ENCODE measurements at places on chromosomes 1 and 21.

- DNase-seq, result no peak
These were observed 1058.0 kb upstream of the ADGRL4 start for GRCh38 chr1:80064524-80064923.

DNA sequence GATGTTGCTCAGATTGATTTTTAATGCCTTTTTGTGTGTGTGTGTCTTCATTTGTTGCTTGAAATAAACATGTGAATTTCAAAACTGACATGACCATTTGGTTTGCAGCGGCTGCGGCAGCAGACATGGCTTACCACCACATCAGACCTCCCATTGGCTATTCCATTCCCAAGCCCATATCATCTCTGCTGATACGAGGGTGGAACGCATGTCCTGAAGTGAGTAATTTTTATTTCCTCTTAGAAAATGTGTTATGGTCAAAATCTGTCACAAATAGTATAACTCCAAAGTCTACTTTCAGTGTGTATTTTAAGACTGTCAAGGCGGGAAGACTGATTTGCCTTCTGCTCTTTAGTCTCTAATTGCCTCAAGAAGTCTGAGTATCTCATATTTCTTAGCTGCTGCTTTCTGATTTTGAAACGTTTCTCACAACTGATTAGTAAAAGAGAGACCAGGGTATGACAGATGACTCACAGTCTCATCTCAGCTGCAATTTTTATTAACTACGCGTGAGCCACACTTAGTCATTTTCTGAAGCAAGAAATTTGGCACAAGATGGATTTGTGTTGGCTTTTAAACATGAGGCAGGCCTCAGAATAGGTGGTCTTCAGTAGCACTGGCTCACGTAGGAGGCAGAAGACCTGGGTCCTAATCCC is 49.0 kb downstream of the LRRC53 start:
- no peak for DNase-seq

DNA sequence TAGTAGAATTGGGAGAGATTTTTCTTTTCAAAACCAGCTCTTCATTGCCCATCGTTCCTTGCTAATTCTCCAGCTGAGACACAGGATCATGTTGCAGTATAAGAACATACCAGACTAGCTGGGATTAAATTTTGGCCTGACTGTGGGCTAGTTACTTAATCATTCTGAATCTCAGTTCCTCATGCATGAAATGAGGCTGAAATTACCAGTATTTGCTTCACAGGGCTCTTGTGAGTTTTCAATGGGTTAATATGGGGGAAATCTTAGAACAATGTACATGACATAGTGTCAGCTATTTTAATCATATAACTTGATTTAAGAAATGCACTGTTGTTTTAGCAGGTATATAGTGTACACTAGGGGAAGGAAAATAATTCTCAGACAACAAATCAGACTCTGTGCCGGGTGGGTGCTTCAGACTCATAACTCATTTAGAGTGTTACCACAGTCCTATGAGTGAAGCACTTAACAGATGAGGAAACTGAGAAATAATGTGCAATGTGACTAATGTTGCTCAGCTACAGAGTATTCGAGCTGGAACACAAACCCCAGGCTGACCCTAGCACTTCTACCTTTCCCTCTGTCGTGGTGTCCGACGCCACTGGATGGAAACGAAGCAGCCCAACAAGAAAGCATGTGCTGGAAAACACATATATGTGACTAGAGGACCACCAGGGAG is 137.6 kb upstream of the SGIP1 start:
- no peak for DNase-seq

DNA sequence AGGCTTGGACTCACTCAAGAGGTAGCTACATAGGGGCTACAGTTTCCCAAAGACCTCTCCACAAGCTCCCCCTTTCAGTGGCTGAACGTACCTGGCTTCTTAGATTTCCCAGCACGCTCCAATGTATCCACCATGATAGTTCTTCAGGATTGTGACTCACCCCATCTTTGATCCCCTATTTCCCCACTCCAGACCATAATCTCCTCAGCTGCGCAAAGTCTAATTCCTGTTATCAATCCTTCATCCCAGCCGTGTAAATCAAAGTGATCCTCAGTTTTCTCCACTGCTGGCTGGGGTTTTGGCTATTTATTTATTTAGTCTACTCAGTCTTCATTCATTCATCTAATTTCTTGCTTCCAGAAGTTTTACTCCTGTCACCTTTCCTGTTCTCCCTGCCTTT is 13.1 kb upstream of the CTPS1 start:
- no peak for DNase-seq

DNA sequence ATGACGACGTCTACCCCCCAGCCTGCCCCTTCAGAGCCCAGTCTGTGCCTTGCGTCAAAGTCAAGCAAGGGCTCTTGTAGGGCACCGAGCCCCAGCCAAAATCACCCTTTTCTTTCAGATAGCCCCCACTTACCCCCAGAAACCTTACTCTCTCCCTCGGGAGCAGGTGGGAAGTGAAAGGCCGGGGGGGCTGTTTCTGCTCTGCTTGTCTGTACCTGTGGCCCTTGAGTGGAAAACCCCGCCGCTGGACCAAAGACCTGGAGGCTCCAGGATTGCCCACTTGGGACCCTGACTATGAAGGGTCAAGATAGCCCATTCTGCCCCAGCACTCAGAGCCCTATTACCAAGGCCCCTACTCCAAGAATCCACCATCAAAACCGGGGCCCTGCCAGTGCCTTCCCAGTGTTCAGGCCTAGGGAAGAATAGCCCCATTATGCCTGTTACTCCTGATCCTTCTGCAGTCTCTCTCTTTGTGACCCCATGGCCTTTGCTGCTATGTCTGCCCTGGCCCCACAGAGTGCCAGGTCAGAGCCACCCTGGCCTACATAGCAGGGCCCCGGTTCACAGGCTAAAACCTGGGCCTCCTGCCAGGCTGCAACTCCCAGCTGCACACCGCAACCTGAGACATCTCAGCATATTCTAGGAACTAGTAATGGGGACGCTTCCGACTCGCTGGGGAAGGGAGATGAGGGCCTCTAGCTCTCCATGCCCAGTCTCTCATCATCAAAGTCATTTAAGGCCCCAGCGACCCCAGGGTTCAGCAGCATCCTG is 22.2 kb upstream of the HPDL start:
- no peak for DNase-seq

GRCh38 chr1:5815211-5815610 is 177.0 kb downstream of the NPHP4 start:
- DNase-seq, result no peak

- DNase-seq, result no peak
These were observed 578.3 kb upstream of the NR5A2 start for GRCh38 chr1:199449221-199449620.

DNA sequence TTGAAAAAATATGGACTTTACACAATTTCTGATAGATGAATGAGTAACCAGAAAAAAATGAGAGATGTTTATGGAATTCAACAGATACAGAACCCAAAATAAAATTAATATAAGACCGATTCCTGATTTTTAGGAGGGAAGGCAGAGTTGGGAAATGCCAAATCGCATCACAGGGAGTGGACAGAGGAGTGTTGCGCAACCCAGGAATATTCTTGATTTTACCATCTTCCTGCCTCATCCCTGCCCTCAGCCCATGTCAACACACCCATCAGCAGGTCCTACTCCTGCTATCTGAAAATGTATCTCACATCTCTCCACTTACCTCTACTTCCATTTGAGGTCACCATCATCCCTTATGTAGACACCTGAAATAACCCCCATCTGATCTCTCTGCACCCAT is 221.0 kb downstream of the DSCAM start:
- DNase-seq, result no peak

DNA sequence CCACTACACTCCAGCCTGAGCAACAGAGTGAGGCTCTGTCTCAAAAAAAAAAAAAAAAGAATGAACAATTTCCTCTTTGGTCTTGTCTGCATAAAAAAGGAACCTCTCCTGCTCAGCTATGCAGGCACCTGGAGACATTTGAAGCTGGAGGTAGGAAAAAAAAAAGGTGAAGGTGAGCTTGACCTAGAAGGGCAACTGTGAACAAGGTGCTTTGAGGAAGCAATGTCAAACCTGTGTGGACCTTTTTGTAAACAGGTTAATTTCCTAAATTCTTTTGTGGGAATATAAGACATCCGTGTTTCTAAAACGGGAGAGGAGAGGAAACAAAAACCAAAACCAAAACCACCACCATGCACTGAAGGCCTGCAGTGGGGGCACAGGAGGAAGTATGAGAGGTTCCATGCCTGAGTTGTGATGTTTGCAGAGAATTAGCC is 77.5 kb downstream of the SLC45A1 start:
- DNase-seq, result no peak

DNA sequence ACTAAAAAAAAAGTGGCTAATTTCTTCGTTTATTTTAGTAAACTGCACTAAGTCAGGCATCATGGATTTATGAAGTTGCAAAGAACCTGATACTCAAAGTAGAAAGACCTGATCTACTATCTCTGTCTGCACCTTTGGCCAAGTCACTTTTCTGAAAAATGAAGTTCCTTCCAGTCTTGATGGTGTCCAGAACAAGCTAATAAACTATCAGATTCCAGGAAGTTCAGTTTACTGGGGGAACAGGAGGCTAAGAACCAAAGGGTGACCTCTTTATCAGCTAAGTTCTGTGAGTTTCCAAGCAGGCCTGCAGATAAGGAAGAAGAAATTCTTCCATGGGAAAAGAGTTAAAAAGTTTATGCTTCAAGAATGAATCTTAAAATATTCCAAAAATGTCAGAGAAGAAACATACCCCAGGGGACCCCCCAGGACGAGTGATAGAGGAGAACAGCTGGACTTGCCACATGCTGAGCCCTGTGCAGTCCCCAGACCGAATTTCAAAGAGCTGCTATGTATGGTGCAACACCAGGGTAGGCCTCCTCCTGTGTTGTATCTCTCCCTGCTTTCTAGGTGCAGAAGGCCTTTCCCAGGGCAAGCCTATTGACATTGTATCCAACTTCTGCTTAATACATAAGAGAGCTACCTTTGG is 72.8 kb upstream of the FGGY start:
- DNase-seq, result no peak

GRCh38 chr1:32693455-32694174 is 9.0 kb downstream of the SYNC start:
- no peak for DNase-seq

DNA sequence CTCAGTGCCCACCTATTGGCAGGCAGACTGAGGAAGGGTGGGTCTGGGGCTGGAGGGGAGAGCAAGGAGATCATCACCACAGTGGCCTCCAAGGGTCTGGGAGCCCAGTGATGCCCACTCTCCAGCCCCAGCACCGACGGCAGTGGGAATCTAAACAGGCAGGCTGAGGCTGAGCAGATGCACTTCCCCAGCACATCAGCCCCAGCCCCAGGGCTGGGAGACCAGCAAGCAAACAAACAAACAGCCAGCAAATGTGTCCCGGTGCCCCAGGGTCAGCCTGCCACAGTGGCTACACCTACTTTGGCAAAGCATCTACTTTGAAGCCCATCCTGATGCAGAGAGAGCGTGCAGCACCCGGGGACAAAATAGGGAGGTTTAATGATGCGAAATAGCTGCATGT is 216.3 kb upstream of the ZC3H12A start:
- DNase-seq, result no peak

- DNase-seq, result no peak
These were observed 533.4 kb downstream of the MATN1 start for GRCh38 chr1:30189818-30190500.

DNA sequence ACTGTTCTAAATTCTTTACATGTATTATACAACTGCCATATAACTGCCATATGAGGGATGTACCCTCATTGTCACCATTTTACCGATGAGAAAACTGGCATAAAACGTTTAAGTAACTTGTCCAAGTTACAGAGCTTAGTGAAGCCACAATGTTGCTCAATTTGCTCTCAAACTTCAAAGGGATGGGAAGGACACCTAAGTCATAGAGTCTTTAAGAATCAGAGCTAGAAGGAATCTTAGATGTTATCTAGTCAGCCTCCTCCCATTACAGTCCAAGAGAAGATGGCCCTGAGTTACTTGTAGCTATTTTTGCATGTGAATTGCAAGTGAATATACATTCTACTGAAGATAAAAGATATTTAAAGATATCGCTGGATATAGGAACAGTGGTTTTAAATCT is 31.7 kb downstream of the SELL start:
- no peak for DNase-seq

DNA sequence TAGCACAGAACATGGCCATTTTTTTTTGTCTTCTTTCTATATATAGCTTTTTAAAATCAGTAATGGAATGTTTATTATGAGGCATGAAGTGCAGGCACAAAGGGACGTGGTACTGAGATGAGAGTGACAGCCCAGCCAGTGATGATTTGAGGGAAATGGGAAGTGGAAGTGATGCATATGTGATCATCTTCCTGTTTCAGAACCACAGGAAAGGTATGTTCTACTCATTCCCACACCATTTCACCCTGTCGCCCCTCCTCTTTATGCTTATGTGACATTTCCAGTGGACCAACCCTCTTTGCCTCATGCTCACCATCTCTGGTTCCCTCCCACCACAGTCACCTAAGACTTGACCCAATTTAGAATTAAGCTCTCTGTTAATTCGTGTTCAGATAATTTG is 24.3 kb downstream of the PTGS2 start:
- DNase-seq, result no peak

DNA sequence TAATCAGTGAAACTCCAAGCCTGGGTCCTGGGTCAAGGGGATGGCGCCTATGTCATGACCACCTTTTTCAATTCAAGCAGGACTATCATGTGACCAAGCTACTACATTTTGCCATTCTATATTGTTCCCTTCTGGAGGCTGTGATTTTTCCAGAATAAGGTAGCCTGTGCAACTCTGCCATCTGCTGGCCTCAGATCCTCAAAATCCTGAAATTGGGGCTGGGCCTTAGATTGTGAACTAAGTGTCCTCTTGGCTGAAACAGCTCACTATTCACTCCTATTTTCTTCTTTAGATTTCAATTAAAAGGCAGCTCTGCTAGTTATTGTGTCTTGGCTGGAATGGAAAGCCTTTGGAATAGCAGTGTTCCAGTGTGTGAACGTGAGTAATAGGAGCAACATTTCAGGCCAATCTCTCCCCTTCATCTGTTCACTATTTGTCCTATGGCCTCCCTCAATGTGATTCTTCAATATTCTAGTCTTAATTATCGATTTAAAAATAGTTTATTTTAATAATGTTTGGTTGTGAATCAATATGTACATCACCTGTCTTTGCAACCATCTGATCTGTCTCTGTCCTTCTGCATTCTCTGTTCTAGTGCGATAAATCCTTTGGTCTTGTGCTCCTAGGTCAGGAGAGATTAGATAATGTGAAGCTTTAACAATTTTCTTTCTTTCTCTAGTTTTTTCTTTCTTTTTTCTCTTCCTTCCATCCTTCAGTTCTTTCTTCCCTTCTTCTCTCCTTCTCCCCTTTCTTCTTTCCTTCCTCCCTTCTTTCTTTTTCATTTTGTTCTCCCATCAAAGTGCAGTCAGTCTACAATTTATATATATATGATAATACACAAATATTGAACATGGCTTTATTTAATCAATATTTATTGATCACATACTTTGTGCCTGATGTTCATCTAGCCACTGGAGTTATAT is 69.8 kb downstream of the CR1 start:
- DNase-seq, result no peak

- DNase-seq, result no peak
These were observed 12.8 kb upstream of the TMPRSS2 start for GRCh38 chr21:41520560-41521442.

- no peak for DNase-seq
These were observed 3.0 kb upstream of the NFIA start for GRCh38 chr1:61079296-61079897.

Measured in cortex of kidney (tissue), 1 donor.